Hematopoietic multipotent progenitor cell treated with erythropoietin and hydrocortisone succinate and interleukin-3 and kit ligand, for 6 days (in vitro differentiated cells): ENCODE measurements at places on chromosomes 11 and 22.
A peak's percentile ranks its signal among the peaks of the same experiment; 100 is the strongest.

GRCh38 chr11:27229511-27230191, 133.4 kb downstream of the CCDC34 start:
- no peak for DNase-seq

- DNase-seq, result no peak
These were observed 58.7 kb downstream of the DENND5A start for GRCh38 chr11:9206496-9206895.

- DNase-seq, result peak; percentile 81
These were observed 648 bp downstream of the PAFAH1B2 start for GRCh38 chr11:117144477-117145392.

DNA sequence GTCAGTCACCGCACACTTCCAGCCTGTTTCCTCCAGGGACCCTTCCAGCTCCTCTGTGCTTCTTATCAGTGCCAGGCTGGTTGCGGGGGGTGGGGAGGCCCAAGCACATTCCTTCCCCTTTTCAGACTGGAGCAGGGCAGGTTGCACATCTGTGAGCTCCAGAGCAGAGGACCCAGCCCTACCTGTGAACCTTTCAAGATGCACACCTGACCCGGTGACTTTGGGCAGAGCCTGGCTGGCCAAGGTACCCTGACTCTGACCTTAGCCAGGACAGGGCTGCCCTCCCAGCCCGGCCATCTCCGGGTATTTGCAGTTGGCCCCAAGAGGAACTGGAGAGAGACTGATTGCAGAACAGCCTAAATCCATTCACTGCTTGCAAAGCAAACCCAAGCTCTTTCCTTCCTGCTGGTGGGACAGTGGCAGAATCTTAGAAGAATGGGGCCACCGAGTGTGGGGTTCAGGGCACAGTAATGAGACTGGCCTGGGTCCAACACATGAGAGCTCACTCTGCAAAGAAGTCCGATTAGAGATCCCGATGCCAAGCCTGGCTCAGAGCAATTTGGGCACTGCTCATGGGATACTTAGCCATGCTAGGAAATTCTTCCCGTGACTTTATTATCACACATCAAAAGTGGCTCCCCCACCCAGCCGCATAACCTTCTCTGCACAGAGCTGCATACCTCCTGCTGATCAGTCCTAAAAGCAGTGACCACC, 64.7 kb upstream of the CCND1 start:
- DNase-seq, result peak; percentile 67

- no peak for DNase-seq
These were observed 9.1 kb upstream of the MICAL2 start for GRCh38 chr11:12101318-12101717.

DNA sequence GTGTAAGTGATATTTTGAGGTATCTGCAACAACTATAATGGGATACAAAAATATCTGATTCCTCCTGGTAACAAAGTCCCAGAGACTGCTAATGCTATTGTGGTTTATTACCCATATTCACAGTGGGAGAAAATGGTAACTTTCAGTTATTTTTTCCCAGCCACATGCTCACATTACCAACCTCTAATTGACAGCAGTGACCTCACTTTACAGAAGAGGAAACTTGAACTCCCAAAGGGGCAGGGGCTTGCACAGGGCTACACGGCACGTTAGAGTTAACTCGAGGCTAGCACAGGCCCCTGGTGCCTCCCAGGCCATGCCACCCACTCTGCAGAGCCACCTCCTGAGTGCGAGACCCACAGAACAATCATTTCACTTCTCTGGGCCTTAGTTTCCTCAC, 132.4 kb downstream of the TENM4 start:
- DNase-seq, result no peak
